ENCODE measurements at places on chromosomes 5 and 9.

- DNase-seq, result no peak
These were observed 491 bp downstream of the APC start for GRCh38 chr5:112738191-112738560.

- peak; percentile 63 for DNase-seq
These were observed 4.8 kb upstream of the DPM2 start for GRCh38 chr9:127942216-127943010.

DNA sequence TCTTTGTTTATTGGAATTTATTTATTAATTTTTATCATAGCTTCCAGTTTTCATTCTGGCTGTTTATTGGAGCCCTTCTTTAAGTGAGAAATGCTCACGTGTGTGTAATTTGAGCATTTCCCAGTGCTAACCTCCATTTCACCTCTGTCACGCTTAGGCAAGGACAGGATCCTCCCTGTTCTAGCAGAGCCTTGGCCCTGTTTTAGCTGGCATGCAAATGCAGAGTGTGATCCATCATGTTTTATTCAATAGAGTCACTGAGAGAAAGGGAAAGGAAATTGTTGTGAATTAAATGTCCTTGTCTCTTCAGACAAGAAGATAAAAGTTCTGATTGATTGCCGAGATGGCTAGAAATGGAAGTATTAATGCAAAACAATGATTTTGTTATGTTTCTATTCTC is 137.3 kb upstream of the ACO1 start:
- DNase-seq, result no peak

- DNase-seq, result no peak
These were observed 231.6 kb upstream of the ANKH start for GRCh38 chr5:15103130-15103529.

DNA sequence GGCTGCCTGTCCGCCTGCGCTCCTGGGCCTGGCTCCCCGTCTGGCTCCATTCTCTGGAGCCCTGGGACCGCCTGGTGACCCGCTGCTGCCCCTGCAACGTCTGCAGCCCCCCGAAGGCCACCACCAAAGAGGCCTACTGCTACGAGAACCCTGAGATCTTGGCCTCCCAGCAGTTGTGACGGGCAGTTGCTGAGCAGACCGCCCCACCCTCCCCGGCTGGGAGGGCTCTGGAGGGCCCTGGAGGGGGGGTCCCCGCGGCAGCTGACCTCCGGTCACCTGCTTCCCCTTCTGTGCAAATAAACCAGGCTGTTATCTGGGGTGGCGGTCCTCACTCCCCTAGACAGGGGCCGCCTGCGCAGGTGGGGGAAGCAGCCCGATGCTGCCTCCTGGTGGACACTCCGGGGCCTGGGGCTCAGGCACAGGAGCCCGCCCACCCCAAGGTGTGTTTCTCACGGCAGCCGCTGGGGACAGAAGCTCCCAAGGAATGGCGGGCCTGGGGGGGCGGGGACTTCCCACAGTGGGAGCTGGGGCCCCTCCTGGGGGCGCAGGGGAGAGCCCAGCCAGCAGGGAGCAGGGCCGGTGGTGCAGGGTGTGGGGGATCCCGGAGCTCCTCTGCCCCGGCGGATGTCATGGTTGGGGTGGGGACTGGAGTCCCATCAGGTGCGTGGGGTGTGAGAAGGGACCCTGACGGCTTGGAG is 4.7 kb upstream of the TUBB4B start:
- DNase-seq, result peak; percentile 82

- DNase-seq, result no peak
These were observed 21.1 kb upstream of the CDKN2AIPNL start for GRCh38 chr5:134432677-134433359.
